ENCODE measurements at places on chromosomes 2 and 18.

DNA sequence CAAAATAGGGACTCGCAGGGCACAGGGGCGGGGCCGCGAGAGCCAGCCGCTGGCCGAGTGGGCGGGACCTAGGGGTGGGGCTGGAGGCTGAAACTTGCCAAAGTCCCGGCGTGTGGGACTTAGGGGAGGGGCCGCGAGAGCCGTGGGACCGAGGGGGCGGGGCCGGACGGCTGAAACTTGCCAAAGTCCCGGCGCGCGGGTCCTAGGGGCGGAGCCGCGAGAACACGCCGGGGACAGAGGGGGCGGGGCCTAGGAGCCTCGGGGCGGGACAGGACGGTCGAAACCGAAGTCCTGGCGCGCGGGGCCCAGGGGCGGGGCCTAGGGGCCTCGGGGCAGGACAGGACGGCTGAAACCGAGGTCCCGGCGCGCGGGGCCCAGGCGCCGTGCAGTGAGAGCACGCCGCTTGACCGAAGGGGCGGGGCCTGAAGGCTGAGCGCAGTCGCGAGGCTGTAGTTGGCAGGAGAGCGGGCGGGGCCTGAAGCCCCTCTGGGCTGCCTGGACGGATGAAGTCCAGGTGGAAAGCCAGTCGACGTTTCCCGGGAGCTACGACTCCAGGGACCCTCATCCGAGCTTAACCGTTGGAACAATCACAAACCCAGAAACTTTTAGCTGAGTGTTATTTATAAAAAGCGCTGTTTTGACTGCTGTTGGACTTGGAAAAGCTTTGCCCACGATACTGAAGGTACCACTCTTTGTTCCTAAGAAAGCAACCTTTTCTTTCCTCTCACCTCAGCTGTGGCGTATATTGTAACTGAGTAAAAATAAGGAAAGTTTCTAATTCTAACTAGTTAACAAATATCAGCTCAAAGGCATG, 475 bp upstream of the BARD1 start:
- DNase-seq: peak; percentile 94

DNA sequence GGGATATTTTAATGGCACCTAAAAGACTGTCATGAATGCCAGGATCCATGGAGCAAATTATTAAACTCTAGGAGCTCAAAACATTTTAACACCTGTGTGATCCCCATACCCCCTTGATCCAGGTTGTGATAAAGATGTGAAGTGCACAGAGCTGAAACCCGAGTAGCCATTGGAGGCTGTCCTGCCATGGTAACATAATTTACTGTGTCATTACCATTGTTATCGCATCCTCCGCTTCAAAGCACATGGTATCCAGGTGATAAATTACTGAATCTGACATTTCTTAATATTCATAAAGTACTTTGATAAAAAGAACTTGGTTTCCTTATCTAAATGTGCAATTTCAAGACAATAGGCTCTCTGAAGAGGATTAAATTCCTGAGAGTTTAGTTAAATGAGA, 109.3 kb downstream of the CHST9 start:
- DNase-seq: no peak

- DNase-seq: no peak
Measured at GRCh38 chr2:111930875-111931274, 32.5 kb downstream of the MERTK start.

DNA sequence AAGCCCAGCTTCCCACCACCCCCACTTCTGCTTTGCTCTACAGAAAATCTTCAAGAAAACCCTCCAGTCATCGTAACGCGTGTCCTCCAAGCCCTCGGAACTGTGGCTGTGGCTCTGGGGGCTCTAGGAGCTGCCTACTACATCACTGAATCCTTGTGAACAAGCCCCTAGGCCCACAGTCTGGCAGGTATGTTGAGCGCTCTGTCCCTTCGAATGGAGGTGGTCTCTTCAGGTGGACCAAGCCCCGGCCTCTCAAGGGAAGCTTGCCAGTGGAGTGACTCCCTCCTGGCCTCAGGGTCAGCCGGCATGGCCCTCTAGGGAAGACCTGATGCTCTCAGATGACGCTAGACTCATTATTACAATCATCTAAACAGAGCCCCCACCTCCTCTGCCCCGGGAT, 6.7 kb downstream of the SPATA3 start:
- DNase-seq: no peak

- DNase-seq: no peak
Measured at GRCh38 chr2:11305338-11305737, 39.1 kb downstream of the ROCK2 start.

GRCh38 chr2:159755788-159756187, 42.2 kb downstream of the CD302 start:
- DNase-seq: no peak

- DNase-seq: no peak
Measured at GRCh38 chr2:11535899-11536344, 2.1 kb downstream of the GREB1 start.

GRCh38 chr2:191311627-191312026, 66.4 kb downstream of the MYO1B start:
- no peak for DNase-seq

DNA sequence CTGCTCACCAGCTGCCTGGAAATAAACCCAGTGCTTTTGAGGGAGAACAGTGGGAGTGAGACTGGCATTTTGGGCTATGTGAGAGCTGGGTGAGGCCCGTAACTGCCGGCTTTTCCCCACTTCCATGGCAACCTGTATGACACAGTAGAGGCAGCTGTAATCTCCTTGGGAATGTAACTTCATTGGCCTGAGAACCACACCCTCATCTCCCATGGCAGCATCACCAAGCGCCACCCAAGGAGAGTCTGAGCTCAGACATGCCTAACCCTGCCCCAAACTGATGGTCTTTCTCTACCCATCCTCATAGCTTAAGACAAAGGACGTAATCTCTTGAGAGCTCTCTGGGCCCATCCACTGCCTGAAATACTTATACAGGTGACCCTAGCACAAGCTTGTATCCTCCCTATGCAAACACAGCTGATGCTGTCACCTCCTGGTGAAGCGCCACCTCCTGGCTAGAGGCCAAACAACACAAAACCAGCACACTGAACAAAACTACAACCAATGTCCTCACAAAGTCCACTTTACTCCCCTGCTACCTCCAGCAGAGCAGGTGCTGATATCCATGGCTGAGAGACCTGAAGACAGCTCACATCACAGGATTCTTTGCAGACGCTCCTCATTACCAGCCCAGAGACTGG, 763.4 kb upstream of the NRXN1 start:
- no peak for DNase-seq

GRCh38 chr2:2850218-2850755, 519.2 kb upstream of the MYT1L start:
- DNase-seq: no peak

- DNase-seq: peak; percentile 71
Measured at GRCh38 chr2:98569197-98569793, 39.0 kb downstream of the COA5 start.

GRCh38 chr18:79934311-79935097, 16.9 kb downstream of the SLC66A2 start:
- no peak for DNase-seq
